ENCODE measurements at places on chromosomes 5 and 9.

- no peak for ATAC-seq
These were observed 94.1 kb downstream of the NFIB start for GRCh38 chr9:14219850-14220249.

- no peak for ATAC-seq
These were observed 36.7 kb upstream of the FUBP3 start for GRCh38 chr9:130542457-130543228.

DNA sequence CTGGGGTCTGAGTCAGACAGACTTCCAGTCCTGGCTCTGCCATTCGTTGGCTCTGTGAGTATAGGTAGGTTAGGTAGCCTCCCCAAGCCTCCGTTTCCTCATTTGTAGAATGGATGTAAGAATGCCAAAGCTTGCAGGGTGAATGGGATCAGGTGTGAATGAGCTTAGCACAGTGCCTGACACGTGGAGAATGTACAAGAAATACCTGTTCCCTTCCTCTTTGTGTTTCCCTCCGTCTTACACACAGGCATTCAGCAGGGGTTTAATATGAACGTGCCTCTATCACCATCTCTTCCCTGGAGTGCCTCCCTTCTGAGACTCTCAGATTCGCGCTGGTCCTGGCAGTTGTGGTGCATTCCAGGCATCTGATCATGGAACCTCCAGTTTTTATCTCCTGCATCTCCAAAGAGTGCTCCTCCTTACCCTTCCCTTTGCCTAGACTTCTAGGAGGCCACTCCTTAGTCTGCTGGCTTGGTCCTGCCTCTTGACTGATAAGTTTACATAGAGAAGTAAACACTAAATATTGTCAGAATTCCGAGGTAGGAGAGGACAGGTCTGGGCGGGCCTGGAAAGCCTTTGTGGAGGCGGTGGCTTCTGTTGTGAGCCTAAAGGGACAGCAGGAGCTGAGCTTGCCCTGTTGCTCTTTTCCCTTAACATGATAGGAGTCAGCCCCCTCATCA, 199.4 kb downstream of the AOPEP start:
- no peak for ATAC-seq

DNA sequence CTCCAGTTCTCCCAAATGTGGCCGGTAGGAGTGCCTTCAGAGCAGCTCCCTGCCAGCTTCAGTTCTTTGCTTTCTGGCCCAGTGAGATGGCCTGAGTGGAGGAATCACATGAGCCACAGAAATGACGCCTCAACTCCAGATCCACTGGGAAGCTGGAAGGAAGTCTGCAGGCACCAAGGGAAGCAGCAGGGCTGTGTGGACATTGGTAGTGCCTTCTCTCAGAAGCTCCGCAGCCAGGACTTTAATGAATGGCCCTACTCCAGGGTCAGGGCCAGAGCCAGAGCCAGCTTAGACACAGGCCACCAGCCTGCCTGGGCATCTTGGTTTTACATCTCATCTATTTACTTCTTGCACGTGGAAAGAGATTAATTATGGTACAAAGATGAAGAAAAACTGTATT, 12.0 kb upstream of the PSMB7 start:
- no peak for ATAC-seq

GRCh38 chr5:69502767-69503488, 10.3 kb downstream of the OCLN start:
- no peak for ATAC-seq

- no peak for ATAC-seq
These were observed 20.2 kb downstream of the TEK start for GRCh38 chr9:27129221-27129620.

GRCh38 chr5:19258686-19259085, 729.3 kb downstream of the CDH18 start:
- no peak for ATAC-seq

GRCh38 chr5:146704949-146705665, 173.4 kb downstream of the PPP2R2B start:
- ATAC-seq: no peak

GRCh38 chr9:85914108-85914507, 26.8 kb upstream of the NAA35 start:
- ATAC-seq: no peak

DNA sequence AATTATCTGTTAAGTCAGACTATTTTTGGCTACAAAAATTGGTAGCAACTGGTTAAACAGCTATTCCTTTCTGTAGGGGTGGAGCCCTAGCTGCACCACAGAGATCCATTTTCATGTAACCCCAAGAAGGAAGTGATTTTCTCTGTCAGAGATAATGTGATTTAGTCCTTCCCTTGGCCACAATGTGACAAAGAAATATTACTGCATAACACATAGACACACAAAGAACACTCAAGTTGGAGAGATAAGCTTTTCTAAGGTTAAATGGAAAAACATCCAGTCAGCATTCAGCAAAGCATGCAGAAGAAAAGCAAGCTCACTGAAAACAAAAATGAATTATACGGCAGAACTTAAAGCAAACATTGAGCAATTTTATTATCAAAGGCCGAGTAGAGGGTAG, 227.8 kb upstream of the CDH9 start:
- no peak for ATAC-seq

DNA sequence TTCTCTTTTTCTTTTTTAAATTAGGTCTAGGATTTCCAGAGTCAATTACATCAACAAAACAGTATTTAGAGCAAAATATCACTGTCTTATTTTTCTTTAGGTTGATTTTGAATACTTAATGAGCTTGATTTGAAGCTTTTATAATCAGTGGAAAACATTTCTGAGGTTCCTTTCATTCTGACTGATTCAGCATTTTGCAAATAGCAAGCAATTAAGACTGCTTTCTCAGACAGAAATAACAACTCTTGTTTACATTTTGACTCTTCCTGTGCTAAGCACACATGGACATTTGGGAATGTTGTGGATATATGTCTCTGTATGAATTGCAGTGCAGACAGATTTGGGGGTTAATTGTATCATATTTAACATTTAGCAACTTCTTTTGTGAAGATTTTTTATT, 22.2 kb upstream of the MCCC2 start:
- no peak for ATAC-seq

- no peak for ATAC-seq
These were observed 158.1 kb downstream of the MLLT3 start for GRCh38 chr9:20464242-20464641.

DNA sequence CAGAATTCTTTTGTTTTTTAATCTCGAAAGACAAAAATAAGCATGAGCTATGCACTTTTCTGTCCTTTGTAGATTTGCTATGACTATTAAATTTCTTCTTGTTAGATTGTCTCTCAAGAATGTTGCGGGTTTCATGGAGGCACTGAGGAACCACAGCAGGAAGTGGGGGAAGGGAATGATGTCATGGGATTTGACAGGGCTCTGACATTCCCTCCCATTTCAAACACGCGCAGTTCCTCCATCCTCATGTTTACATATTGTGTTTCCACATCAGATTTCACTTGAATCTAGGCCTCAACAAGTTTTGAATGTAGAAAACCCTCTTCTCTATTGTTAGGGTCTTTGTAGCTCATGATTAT, 154.8 kb downstream of the PALM2AKAP2 start:
- ATAC-seq: no peak

DNA sequence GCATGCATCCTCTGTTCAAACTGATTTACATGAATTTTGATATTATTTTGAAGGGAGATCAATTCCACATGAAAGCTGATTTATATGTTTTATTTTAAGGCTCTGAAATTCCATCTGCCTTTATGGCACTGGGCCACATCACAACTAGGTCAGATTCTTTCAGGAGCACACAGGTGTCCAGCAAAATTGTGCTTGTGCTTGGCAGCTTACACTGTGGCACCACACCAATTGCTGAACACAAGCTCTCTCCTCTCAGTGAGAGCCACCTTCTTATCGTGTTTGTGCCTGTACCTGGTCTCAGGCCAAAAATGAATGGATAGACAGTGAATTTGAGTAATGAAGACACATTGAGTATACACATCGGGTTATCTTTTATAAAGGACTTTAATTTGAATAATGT, 200.4 kb downstream of the CDH10 start:
- ATAC-seq: no peak

- peak; percentile 28 for ATAC-seq
These were observed 7.6 kb downstream of the SHB start for GRCh38 chr9:38061326-38061977.

- ATAC-seq: no peak
These were observed 177.9 kb upstream of the TUT7 start for GRCh38 chr9:86531971-86532640.

- ATAC-seq: no peak
These were observed 101.2 kb upstream of the TRIM32 start for GRCh38 chr9:116585896-116586295.

- ATAC-seq: no peak
These were observed 34.8 kb downstream of the VAV2 start for GRCh38 chr9:133957328-133957727.

- no peak for ATAC-seq
These were observed 40.0 kb upstream of the CDC42SE2 start for GRCh38 chr5:131223751-131224386.

- no peak for ATAC-seq
These were observed 121.1 kb downstream of the EGFLAM start for GRCh38 chr5:38379350-38379937.

- no peak for ATAC-seq
These were observed 15.9 kb downstream of the RFX3 start for GRCh38 chr9:3509926-3510325.

DNA sequence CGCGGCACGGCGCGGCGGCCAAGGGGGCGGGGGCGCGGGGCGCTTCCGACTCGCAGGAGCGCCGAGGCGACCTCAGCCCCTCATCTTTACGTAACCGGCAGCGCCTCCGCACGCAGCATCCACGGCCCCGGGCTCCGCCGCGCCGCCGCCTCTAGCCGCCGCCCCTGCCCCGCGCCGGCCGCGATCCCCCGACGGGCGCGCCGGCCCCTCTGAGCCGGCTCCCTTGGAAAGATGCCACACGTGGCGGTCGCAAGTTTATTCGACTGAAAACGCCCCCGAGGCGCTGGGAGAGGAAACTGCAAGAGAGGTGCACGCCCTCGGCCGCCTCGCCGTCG, 1.0 kb downstream of the KLF9 start:
- peak; percentile 30 for ATAC-seq

- ATAC-seq: no peak
These were observed 662.0 kb downstream of the TLR4 start for GRCh38 chr9:118366228-118366627.

DNA sequence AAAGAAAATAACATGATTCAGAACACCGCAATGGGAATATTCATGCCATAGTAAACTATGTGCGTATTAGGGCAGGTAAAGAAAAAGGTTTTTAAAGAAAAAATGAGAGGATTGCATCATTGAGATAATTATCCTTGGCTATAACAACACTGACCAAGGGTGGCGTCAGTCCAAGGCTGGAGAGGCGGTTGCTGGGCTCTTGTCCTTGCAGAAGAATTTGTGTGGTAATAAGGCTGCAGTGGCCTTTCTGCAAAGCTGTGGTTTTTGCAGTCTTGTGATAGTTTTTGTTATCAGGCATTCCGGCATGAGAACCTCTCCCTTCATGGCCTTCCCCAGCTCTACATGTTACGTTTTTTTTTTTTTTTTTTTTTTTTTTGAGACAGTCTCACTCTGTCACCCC, 14.0 kb downstream of the BOD1 start:
- ATAC-seq: no peak

- no peak for ATAC-seq
These were observed 9.1 kb upstream of the CERCAM start for GRCh38 chr9:128411364-128412119.

GRCh38 chr9:77541600-77541999, 106.5 kb downstream of the GNA14 start:
- no peak for ATAC-seq

GRCh38 chr9:2043881-2044462, 28.8 kb downstream of the SMARCA2 start:
- ATAC-seq: no peak

DNA sequence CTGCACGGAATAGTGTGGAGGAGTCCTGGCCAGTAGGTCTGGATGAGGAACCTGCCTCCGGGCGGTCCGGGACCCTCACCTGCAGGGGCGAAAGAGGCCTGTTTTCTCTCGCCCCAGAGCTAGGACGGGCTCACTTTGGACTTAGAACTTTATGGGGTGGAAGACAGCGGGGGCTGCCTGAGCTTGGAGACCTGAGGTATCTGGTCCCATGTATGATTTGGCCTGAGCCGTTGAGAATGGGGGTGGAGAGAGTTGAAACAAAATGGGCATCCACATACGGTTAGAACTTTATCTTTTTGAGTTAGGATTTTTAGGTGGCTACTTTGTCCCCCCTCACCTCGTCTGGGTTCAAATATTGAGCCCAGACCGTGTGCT, 681 bp upstream of the ETF1 start:
- peak; percentile 63 for ATAC-seq

DNA sequence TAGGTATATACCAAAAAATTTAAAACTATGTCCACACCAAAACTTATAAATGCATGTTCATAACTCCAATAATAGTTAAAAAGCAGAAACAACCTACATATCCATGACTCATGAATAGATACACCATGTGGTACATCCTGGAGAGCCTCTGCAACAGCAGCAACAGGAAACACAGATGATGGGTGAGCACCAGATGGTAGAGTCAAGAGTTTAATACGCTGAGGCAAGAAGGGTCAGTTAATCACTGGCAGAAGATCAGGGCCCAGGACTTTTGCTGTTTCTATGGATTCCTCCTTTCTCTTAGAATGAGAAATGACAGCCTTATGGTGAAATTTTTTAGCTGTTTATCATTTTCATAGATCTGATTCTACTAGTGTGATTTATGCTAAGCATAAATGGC, 351.8 kb upstream of the ADAMTSL1 start:
- no peak for ATAC-seq

- no peak for ATAC-seq
These were observed 58.9 kb downstream of the ANKRD33B start for GRCh38 chr5:10622810-10623209.

GRCh38 chr5:10632110-10632761, 68.4 kb downstream of the ANKRD33B start:
- peak; percentile 28 for ATAC-seq

DNA sequence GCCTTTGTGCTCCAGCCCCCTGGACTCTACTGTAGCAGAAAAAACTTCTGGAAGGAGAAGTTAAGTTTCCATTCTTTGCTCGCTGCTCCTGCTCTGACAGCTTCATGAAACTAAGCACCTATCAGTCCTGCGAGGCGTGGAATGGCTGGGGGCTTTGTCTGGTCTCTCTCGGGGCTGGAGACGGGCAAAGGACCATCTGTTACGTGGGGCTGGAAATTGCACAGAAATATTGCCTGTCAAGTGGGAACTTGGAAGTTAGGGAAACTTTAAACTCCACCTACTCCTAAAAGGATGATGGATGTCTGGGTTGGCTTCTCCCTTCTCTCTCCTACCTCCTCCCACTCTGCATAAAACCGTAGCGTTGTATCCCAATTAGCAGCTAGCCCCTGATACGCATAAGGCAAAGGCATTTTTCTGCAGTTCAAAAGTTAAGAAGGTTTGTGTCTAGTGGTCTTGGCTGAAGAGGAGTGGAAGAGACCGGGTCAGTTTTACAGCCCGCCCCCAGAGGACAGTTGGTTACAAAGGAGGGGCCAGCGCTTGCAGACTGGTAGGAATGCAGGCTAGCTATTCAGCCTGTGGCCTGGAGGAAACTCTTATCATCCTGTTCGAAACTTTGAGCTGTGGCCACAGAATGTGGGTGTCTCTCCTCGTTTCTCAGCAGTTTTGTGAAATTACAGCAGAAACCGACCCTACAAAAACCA, 1.3 kb downstream of the FBXL7 start:
- no peak for ATAC-seq
